ENCODE measurements at places on chromosomes 13 and 19. TPM values are rescaled to one million over a fixed set of nuclear protein-coding genes. Genes with fewer than 3 reads are reported as not detected.

The FXYD1 gene
- total RNA-seq: 22.9 TPM

The PTH2 gene
- not detected for total RNA-seq

The ZGLP1 gene
- total RNA-seq: 4.2 TPM

The ZNF829 gene
- total RNA-seq: 3.8 TPM

The C19orf67 gene
- total RNA-seq: not detected

The COMP gene
- not detected for total RNA-seq

The SBK2 gene
- total RNA-seq: 39.9 TPM

The ZNF99 gene
- not detected for total RNA-seq

The ZNF628 gene
- total RNA-seq: 12.3 TPM

The ZNF470 gene
- 2.1 TPM for total RNA-seq
